ENCODE measurements at places on chromosomes 2 and 18. TPM values are rescaled to one million over a fixed set of nuclear protein-coding genes. Genes with fewer than 3 reads are reported as not detected.

STEAP3 gene
- 7.6 TPM for total RNA-seq

FAM228A gene
- not detected for total RNA-seq

MXD1 gene
- total RNA-seq = 3.6 TPM

FHOD3 gene
- total RNA-seq = not detected

ZNF396 gene
- 0.10 TPM for total RNA-seq

DQX1 gene
- not detected for total RNA-seq

ZNF892 gene
- 0.74 TPM for total RNA-seq

TMEM247 gene
- total RNA-seq = not detected

OTOF gene
- not detected for total RNA-seq

CCDC93 gene
- total RNA-seq = 13.2 TPM

LYPD1 gene
- not detected for total RNA-seq

ARMC9 gene
- total RNA-seq = 51.5 TPM

DCC gene
- not detected for total RNA-seq

SCYGR4 gene
- total RNA-seq = not detected

SERPINB11 gene
- not detected for total RNA-seq

IL36B gene
- not detected for total RNA-seq

GCG gene
- not detected for total RNA-seq

COL4A3 gene
- total RNA-seq = 0.20 TPM

DCDC2C gene
- total RNA-seq = not detected

CREG2 gene
- not detected for total RNA-seq

CAPN13 gene
- not detected for total RNA-seq

BCS1L gene
- 53.1 TPM for total RNA-seq

PKDCC gene
- total RNA-seq = 24.0 TPM

TANC1 gene
- 13.3 TPM for total RNA-seq

UGT1A8 gene
- 2.2 TPM for total RNA-seq

POMC gene
- not detected for total RNA-seq

INHBB gene
- total RNA-seq = 1.8 TPM

HES6 gene
- 30.4 TPM for total RNA-seq

PREB gene
- 60.5 TPM for total RNA-seq

LNPK gene
- total RNA-seq = 38.4 TPM

LHCGR gene
- total RNA-seq = not detected

ABCA12 gene
- total RNA-seq = not detected

TTN gene
- under 0.01 TPM for total RNA-seq

CD226 gene
- 0.10 TPM for total RNA-seq

CCDC68 gene
- total RNA-seq = 1.5 TPM

PPP1R1C gene
- total RNA-seq = 0.53 TPM

R3HDM1 gene
- 35.0 TPM for total RNA-seq

SCYGR1 gene
- total RNA-seq = not detected

APOB gene
- total RNA-seq = not detected

CRYGD gene
- total RNA-seq = not detected

SRD5A2 gene
- total RNA-seq = not detected

RRM2 gene
- total RNA-seq = 33.2 TPM

LYG2 gene
- total RNA-seq = not detected

MC4R gene
- not detected for total RNA-seq

ASAP2 gene
- total RNA-seq = 18.4 TPM

PLGLB1 gene
- total RNA-seq = not detected
